Left ventricle myocardium superior (tissue), 1 donor: ENCODE measurements at places on chromosomes 3 and 15. TPM values are rescaled to one million over a fixed set of nuclear protein-coding genes. Genes with fewer than 3 reads are reported as not detected.

DNA sequence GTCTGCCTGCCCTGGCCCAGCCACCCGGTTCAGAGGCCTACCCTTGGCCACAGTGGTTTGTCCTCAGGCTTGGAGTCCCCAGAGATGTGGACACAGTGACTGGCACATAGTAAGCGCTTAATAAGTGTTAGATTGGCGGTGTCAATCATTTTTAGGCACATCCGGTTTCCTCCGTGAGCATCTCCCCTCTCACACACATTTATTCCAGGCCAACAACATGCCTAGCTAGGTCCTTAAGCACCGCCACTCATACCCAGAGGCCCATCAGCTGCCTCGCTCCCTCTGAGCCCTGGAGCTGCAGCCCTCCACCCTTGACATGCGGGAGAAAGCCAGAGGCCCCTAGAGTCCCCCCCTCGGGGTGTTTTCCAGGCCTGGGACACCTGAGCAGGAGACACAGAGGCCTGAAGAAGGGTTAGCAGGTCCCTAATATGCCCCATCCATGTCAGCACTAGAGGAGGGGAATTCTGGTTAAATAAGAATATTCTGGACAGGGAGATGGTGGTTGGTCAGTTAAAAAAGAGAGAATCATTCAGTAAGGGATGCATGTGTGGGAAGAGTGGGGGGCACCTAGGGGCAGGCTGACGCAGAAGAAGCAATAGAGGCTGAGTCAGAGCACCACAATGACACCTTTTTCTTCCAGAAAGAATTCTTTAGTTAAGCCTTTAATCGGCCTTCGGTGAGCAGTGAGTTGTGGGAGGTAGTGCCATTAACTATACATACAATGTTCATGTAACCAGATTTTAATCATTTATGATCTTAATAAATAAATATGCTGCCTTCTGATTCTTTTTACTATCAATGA lies 22.3 kb downstream of the NR2F2 start:
- no peak for DNase-seq

DNA sequence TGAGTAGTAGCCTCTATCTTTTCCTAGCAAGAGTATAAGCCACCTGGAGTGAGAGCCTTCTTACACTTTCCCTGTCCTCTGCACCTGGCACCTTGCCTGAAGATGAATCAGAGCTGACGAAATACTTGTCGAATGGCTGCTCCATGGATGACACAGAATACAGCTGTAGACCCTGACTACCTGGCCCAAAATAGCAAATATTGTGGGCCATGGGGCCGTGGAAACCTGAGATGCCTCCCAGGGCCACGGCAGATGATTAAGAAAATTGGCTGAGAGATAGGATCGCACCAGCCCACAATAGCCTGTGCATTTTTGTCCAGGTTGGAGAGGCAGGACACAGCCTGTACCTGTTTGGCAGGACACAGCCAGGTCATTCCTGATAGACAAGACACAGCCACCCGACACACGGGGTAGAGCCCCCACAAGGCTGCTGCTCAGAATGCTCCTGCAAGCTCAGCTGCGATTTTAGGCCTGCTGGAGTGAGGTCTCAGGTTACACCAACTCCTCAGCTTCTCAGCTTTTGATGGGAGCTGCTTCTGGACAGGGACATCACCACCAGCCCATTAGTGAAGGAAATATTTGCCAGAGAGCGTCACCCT lies 22.9 kb upstream of the TPM1 start:
- no peak for DNase-seq

DNA sequence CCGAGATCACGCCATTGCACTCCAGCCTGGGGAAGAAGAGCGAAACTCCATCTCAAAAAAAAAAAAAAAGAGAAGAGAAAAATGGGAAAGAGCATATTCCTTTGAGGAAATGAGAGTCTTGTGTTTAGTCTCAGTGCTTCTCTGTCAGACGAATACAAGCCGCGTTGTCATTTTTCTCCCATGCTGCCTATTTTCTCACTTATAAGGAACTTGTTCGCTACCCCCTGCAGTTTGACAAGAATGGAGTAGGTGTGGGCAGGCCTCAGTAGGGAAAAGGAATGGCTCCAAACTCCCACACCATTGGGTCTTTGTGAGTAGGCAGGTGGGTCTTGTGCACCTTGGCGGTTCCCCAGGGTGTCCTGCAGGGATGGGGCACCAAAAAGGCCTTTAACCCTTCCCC lies 6.5 kb downstream of the GPR160 start:
- DNase-seq: no peak

- DNase-seq: no peak
Measured at GRCh38 chr3:134614955-134615354, 35.9 kb downstream of the KY start.

DNA sequence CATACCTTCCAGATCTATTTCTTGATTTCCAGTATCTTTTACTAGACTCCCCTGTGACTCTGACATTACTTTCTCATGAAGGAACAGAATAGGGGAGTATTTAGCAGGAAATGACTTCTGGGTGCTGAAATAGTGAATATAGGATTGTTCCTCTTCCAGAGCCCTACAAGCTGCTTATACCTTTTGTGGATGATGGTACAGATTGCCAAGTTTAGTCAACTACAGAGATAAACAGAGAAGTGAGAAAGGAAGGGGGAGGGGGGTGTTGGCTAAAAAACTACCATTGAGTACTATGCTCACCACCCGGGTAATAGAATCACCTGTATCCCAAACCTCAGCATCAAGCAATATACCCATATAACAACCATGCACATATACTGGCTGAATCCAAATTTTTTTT lies 298.3 kb upstream of the GPR149 start:
- no peak for DNase-seq

The WDR93 gene
- not detected for total RNA-seq

The LHFPL4 gene
- not detected for total RNA-seq

The PLA2G4E gene
- not detected for total RNA-seq
